ENCODE measurements at places on chromosomes 13 and 19.

- no peak for DNase-seq
Measured at GRCh38 chr13:46621792-46622629, 69.0 kb downstream of the LRCH1 start.

- DNase-seq = no peak
Measured at GRCh38 chr13:27086599-27087265, 84.9 kb downstream of the USP12 start.

- DNase-seq = no peak
Measured at GRCh38 chr13:111315347-111315995, 5.0 kb upstream of the TEX29 start.

DNA sequence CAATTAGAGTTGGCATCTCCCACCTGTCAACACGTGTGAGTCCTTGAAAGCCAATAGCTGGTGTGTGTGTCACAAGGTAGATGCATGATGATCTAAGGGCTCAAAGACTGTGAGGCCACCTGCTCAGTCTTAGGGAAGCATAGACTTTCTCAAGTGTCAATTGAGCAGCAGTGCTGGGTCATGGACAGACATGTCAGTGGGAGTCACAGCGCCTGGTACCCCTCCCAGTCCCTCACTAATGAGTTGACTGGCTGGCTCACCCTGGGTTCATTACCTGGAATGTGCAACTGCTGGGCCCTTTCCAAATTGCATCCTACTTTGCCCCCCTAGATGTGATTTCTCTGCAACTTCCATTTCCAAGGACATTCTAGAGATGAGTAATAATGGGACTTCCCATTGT lies 9.1 kb upstream of the PSG6 start:
- DNase-seq = no peak

GRCh38 chr19:35539314-35539713 lies 6.1 kb downstream of the GAPDHS start:
- DNase-seq = no peak

All from NCI-H774 (cell line).